Stimulated activated CD8-positive, alpha-beta memory T cell treated with anti-CD3 and anti-CD28 coated beads, Interleukin-7, amount 100 ng/mL, for 48 hours (primary cell): ENCODE measurements at places on chromosomes 5 and 9.

- DNase-seq: no peak
These were observed 3.4 kb downstream of the C5orf58 start for GRCh38 chr5:170235876-170236864.

- no peak for DNase-seq
These were observed 394.1 kb downstream of the ZNF608 start for GRCh38 chr5:124352312-124352711.

GRCh38 chr9:112858625-112859147 lies 32.0 kb downstream of the SLC46A2 start:
- DNase-seq: no peak

DNA sequence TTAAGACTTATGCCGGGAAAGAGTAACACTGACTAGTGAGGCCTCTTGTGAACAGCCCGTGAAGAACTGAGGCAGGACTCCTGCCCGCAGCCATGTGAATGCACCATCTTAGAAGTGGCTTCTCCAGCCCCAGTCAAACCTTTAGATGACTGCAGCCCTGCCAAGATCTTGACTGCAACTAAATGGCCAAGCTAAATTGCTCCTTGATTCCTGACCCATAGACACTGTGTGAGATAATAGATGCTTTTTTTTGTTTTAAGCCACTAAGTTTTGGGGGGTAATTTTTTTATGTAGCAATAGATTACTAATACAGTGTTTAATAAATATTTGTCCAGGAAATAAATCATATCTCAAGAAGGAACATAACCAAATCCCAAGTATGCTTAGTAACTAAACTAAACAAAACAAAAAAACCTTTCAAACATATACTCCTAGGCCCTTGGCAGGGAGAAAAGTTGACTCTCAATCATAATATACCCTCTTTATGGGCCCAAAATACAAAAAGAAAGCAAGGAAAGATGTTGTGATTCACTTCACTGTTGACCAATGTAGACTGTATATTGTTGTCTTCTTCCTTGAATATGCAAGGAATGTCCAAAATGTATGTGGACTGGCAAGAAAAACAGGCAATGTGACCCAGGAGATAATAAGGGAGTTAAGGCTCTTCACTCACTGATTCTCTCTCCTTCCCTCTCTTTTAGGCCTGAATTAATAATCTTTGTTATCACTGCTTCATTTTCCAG lies 79.7 kb upstream of the ZNF366 start:
- DNase-seq: no peak

GRCh38 chr5:2241842-2242241 lies 359.1 kb upstream of the IRX4 start:
- DNase-seq: no peak

DNA sequence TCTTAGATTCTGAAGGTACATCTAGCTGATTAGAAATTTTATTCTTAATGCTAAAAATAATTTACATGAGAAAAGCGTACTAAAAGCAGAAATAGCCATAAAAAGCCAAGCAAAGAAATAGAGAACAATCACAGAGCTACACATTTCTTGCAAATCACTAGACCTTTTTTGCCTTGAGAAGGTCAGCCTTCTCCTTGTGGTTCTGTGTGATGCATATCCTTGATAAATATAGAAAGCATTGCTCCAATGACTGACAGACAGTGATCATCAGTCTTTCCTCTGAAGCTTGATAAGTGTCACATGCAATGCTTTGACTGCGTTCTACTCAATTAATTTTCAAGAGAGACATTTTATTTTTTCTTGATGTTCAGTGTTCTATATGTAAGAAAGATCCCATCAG lies 226.9 kb downstream of the CEMIP2 start:
- DNase-seq: no peak

DNA sequence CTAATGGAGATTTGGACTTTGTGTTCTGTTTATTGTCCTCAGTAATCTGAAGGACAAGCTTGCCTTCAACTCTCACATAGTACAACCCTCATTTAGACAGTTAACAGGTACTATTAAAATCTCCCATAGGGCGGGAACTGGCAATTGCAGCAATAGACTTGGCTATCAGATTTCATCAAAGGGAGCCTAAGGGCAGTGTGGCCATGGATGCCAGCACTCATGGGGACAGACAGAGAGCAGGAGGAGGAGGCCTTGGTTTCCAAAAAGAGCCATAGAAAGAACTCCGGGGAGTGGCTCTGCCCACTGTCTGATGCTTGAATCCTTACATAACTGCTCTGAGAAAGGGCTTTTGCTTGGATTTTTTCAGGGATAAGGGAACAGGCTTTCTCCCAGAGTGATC lies 6.8 kb downstream of the SLC36A1 start:
- no peak for DNase-seq

GRCh38 chr5:60349891-60350415 lies 350.0 kb downstream of the DEPDC1B start:
- no peak for DNase-seq

GRCh38 chr9:116279230-116279629 lies 125.6 kb downstream of the PAPPA start:
- DNase-seq: no peak

DNA sequence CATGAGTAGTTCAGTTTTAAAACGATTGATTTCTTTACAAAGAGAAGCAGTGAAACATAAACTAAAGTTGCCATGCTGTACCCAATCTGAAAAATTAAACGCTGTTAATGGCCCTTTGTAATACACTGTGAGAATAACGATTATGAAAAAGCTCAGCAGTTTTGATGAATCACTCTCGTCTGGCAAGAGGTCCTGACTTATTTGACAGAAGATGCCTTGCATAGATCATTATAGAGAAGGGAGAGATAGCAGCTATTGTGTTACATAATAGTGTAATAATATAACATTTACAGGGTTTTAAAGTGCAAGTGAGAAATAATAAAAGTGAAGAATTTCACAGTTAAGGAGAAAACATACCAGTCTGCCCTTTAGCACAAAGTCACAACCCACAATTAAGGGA lies 361.5 kb upstream of the CDH10 start:
- DNase-seq: no peak

GRCh38 chr5:151924564-151925301 lies at the start of gene GLRA1:
TSS of gene GLRA1 (minus strand) at chr5:151924851. CDS start at chr5:151924549, 302 bp downstream.
- DNase-seq: no peak

- no peak for DNase-seq
These were observed 524 bp downstream of the PRR7 start for GRCh38 chr5:177447066-177447610.

DNA sequence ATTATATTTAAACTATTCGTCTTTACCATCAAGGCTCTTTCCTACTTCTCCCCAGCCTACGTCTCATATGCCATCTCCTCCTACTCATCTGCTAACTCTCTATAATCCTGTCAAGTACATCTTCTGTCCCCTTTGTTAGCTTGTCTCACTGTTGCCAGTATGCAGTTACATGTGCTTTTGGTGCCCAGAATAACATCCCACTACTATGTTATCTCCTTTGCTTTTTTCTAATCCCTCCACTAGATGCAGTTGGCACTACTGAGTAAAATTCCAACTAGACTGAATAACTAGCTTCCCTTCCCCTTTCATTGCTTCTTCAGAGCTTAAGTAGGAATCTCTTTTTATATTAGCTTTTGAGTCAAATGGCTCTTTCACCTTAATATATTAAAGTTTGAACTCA lies 3.0 kb upstream of the ARRDC3 start:
- no peak for DNase-seq

GRCh38 chr5:14036514-14036913 lies 92.0 kb upstream of the DNAH5 start:
- DNase-seq: no peak

- DNase-seq: no peak
These were observed 46.4 kb downstream of the SNCAIP start for GRCh38 chr5:122358372-122358979.

GRCh38 chr5:79133121-79133656 lies 21.6 kb downstream of the BHMT start:
- no peak for DNase-seq
